ENCODE measurements at places on chromosomes 13 and 19. TPM values are rescaled to one million over a fixed set of nuclear protein-coding genes. Genes with fewer than 3 reads are reported as not detected.

The SSC5D gene
- total RNA-seq: 8.4 TPM

The KL gene
- total RNA-seq: 4.7 TPM

The RGL3 gene
- total RNA-seq: 31.6 TPM

The GRWD1 gene
- total RNA-seq: 10.5 TPM

The RUBCNL gene
- total RNA-seq: 5.4 TPM

The ZNF560 gene
- total RNA-seq: not detected

The KIR3DL2 gene
- total RNA-seq: not detected

DNA sequence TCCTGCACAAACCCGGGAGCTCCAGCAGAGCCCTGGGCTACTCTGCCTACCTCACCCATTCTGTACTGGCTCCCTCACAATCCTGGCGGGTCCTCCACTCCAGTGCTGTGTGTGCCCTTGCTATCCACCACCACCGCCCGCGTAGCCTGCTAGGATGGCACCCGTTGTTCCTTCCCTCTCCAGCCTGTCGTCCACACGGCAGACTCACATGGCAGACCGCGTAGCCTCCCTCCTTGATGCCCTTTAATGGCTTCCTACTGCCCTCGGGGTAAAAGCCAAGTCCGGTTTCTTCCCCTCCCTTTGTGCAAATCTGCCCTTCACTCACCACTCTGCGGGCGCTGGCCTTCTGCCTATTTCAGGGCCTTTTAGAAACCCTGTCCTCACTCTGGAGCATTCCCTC, 106.6 kb downstream of the RAB20 start:
- no peak for DNase-seq

- peak; percentile 84 for DNase-seq
These were observed 803 bp upstream of the TIMM44 start for GRCh38 chr19:7944177-7944761.

DNA sequence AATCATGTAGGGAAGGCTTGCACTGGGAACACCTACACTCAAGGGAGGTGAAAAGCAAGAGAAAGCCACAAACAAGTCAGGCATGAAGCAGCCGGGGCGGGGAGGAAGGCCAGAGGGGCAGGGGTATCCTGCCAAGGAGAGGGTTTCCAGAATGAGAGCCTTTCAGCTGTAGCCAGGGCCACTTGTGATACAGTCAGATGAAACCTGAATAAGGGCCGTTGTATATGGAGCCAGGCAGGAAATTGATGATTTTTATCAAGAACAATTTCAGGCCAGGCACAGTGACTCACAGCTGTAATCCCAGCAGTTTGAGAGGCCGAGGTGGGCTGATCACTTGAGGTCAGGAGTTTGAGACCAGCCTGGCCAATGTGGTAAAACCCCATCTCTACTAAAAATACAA, 4.4 kb downstream of the TRPM4 start:
- DNase-seq: no peak

DNA sequence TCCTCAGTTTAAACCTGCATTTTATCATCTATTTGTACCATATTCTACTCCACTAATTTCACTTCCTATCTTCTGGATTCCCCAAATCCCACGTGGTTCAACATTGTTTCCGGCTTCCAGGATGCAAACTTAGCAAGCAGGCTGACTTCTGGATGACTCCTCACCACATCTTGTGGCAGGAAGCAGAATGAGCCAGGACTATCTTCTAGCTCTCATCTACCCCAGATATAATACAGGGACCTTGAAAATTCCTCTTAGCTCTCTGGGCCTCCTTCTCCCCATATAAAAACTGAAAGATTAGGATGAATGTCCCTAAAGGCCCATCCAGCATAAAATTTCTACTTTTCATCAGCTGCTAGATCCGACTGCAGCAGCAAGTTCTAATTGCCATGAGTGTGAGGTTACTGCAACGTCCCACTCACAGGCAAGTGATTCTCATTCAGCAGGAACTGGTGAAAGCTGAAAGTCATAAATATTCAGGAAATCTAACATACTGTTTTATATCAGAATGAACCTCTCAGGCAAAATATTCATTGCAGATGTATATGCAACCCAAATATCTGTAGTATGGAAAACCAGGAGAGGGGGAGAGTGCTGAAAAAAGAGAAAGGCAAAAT, 93.4 kb downstream of the KCTD12 start:
- DNase-seq: no peak

- DNase-seq: no peak
These were observed 480.5 kb upstream of the SLITRK1 start for GRCh38 chr13:84362777-84363176.

GRCh38 chr13:67033170-67033569, 197.0 kb downstream of the PCDH9 start:
- no peak for DNase-seq

GRCh38 chr13:76954538-76954937, 6.2 kb downstream of the ACOD1 start:
- DNase-seq: no peak

DNA sequence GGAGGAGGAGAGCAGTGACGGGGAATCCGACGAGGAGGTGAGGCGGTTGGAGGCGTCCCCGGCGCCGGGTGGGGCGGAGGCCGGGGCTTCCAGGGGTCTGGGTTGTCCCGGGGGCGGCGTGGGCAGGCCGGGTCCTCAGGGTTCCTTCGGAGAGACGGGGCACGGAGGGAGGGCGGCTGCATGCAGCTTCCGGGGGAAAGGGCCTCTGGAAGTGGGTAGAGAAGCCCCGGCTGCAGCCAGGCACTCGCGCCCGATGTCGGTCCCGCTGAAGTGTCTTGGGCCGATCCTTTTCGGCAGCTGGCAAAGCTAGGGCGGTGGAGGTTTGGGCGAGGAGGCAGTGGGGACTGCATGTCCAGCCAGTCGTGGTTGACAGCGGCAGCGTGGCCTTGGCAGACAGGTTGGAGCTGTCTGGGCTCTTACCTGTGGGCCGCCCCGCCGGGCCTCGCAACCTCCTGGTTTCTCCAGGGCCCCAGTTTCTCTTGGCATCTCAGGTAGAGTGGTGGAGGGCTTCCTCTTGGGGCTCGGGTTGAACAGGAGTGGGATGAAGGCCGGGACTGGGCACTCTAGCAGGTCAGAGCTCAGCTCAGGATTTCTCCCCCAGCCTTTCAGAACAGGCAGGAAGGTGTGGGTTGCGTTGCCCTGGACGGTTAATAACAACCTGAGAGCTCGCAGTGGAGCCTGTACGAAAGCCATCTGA, 690 bp downstream of the KMT2B start:
- DNase-seq: peak; percentile 93

DNA sequence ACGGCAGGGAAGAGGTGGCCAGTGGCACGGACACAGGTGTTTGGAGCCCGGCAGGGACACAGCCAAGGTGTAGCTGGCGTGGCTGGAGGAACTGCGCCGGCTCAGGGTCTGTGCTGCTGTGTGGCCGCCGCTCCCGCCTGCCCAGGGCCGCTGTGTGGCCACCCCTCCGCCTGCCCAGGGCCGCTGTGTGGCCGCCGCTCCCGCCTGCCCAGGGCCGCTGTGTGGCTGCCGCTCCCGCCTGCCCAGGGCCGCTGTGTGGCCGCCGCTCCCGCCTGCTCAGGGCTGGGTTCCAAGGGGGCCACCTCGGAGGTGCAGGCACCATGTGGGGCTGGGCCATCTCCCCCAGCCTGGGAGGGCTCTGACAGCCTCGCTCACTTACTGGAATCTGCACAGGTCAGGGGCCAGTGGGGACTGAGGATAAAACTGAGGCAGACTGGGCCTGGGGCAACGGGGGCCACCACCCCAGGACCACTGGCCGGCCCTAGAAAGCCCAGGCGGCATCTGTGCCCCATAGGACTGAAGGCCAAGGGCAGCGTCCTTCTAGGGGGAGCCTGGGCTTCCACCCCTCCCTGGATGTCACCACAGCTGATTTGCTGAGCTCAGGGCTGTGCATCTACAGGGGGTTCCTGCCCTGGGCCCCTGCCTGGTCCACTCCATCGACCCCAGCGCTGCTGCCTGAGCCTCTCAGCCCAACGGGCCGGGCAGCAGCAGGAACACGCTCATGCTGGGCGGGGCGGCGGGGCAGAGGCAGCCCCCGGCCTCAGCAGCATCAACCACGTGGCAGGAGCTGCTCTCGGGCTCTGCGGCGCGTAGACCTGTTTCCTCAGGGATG, 21.5 kb downstream of the C13orf46 start:
- DNase-seq: no peak

GRCh38 chr13:110431425-110432294, 124.6 kb downstream of the COL4A2 start:
- DNase-seq: no peak

- DNase-seq: no peak
These were observed 9.8 kb downstream of the TSHZ3 start for GRCh38 chr19:31339411-31339810.

- DNase-seq: no peak
These were observed 1.7 kb downstream of the B9D2 start for GRCh38 chr19:41362143-41362847.

GRCh38 chr19:47609906-47610894, 1.3 kb downstream of the BICRA start:
- DNase-seq: peak; percentile 69

GRCh38 chr19:30686176-30686820, 314.1 kb downstream of the ZNF536 start:
- no peak for DNase-seq

GRCh38 chr13:74839656-74840055, 642.3 kb downstream of the TBC1D4 start:
- DNase-seq: no peak

DNA sequence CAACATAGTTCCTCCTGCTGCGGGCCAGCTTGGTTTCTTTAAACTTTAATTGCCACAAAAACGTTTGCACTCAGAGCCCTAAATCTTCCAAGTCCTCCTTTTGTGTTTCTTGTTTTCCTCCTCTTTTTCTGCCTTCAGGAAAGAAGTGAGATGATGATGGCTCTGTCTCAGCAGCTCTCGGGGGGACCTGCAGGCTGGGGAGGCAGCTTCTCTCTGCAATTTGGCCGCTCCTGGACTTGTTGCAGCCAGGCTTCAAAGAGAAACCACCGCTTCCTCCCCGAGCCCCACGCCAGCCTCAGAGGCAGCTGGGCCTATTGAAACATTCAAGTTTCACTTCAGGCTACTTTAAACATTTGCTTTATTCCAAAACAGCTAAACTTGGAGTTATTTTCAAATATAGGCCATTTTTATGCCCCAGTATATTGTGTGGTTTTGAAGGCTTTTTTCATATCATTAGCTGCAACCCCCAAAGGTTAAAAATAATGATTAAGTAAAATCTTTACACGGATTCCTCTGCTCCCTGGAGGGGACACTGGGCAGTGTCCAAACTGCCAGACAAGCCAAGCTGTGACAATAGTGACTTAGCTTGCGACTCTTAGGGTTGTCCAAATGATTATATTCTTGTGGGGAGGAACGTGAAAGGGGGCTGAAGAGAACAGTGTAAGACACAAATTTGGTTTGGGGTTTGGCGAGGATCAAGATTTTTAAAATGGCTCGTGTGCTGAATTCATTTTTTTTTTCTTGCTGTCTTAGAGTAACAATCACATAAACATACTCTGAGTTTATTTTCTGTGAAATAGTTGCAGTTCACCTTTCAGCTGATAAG, 330.8 kb downstream of the DLEU7 start:
- DNase-seq: peak; percentile 81

- no peak for DNase-seq
These were observed 16.2 kb downstream of the PSPC1 start for GRCh38 chr13:19766591-19766990.

DNA sequence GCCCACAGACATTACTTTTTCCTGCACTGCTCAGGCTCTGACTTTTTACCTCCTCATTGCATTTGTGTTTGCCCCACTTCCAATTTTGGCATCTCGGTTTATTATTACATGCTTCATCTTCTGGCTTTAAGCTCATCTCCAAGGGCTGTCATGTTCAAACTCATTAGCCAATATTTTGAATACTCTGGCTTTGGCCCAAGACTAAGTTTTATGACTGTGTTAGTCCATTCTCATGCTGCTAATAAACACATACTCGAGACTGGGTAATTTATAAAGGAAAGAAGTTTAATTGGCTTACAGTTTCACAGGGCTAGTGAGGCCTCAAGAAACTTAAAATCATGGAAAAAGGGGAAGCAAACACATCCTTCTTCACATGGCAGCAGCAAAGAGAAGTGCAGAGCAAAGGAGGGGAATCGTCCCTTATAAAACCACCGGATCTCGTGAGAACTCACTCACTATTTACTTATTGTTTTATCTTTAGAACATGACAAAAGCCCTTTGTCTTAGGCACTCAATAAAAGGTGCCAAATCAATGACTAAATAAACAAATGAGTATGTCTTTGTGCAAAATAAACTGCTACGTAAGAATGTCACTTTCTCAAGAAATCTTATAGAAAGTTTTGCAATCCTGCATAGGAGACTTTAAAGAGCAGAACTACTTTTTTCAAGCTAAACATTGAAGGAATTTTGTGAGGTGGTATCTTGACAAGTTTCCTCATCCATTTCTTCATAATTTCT, 233.4 kb upstream of the SPRY2 start:
- DNase-seq: no peak

DNA sequence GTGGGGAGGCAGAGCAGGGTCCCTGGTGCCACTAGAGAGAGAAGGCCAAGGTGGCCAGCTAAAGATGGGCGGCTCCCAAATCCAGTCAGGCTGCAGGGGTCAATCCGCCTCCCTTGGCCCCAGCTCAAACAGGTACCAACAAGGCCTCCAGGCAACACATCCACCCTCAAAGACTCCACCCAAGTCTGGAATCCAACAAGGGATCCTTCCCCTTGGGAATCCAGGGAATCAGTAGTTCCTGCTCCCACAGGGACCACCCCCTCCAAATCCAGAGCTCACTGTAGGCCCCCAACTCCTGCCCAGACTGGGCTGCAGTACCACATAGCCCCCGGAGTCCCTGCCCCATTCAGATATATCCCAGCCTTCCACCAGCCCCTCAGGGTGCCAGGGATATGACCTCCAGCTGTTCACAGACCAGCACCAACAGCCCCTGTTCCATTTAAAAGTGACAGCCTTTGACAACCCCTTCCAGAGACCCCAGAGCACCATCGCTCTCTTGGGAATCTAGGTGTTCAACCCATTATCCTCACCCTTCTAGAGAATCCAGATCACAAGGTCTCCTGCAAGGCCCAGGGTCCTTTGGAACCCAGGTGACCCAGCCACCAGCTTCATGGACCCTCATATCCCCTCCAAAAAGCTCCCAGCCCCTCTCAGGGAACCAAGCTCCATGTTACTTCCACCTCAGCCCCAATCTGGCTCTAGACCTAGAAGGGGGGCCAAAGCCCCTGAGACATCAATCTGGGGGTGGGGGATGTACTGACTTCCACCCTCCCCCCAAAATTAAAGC, 3.2 kb downstream of the ERF start:
- DNase-seq: no peak

Measured in upper lobe of left lung (tissue), 6 donors.